ENCODE measurements at places on chromosomes 4 and X.

GRCh38 chr4:2141762-2142451, 82.8 kb downstream of the NAT8L start:
- DNase-seq = no peak

- no peak for DNase-seq
Observed at GRCh38 chr4:7145291-7145934, 46.9 kb upstream of the SORCS2 start.

GRCh38 chr4:87166296-87166854, 54.0 kb downstream of the KLHL8 start:
- no peak for DNase-seq

DNA sequence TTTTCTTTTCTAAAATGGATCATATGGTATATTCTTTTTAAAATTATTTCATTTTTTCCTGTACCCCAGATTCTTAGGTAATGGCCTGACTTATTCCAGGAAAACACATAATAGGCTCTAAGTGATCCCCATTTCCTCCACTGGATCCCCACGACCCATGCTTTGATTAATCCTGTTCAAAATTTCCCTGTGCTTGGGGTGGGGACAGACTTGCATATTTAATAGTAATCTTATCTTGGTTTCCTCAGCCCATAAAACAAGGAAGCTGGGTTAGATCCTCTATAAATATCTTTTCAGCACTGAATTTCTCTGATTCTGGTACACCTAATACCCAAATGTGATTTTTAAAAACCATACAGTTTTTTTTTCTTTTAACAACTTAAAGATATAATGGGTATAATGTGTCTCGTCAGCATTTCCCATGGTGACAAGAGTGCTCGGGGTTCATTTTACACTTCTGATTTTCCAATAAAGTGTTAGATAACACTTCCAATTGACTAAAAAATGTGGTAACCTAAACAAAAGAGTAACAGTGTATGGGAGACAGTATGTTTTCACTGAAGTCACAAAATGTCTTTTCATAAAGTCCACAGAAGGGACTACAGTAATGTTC, 693.5 kb upstream of the TENM3 start:
- DNase-seq = no peak

- DNase-seq = no peak
Observed at GRCh38 chr4:169632896-169633295, 12.5 kb downstream of the CLCN3 start.

DNA sequence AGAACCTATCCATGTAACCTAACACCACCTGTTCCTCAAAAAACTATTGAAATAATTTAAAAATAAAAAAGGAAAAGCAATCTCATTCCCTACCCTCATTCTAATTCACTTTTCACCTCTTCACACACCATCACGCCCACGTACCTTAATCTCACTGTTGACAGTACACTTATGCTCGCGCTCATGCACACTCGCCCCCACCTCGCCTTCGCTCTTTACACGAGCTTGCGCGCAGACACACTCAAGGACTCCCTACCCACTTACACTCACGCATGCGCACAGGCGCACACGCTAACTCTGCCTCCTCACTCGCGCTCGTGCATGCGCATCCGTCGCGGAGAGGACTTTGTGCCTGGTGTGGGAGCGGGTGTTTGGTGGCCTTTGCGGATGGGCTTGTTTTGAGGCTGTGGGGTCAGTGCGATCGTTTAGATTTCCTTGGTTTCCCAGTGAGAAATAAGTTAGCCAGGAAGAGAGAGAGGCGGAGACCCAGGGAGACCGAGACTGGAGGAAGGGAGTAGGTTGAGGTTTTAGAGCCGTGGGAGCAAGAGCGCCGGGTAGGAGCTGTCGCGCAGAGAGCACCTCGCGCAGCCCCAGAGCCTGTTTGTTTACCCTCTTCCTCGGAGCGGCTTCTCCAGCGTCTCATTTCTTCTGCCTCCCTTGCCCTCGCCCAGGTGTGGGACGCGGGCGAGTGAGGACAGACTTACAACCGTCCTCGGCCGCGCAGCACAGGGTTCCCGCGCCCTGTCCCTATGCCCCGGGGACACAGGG, 8.1 kb upstream of the GSX2 start:
- peak; percentile 75 for DNase-seq
